ENCODE measurements at places on chromosomes 3 and 15. TPM values are rescaled to one million over a fixed set of nuclear protein-coding genes. Genes with fewer than 3 reads are reported as not detected.

The HAPLN3 gene
- 105 TPM for total RNA-seq

GRCh38 chr15:77598644-77599043 is 34.1 kb downstream of the LINGO1 start:
- no peaks in the 10 kb centered on the region for H3K4me1 ChIP-seq
- H3K36me3 ChIP-seq = no peaks in the 10 kb centered on the region
- no peak overlapping the region for H3K4me3 ChIP-seq
- no peak for DNase-seq
- no peak overlapping the region for H3K27ac ChIP-seq

DNA sequence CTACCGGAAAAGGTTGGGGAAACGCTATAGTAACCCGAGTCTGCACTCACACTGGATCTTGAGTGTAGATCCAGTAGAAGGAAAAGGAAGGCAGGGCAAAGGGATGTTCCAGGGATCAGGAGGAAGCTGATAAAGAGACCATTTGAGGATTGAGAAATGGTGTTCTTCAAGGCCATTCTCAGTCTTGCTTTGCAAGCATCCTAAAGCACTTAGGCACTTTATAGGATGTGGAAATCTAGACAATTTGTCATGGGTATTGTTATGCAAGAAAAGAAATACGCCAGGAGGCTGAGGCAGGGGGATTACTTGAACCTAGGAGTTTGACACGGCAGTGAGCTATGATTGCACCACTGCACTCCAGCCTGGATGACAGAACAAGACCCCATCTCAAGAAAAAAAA is 13.2 kb upstream of the SCAMP5 start:
- peaks cover 10% of the 10 kb centered on the region for H3K27me3 ChIP-seq
- DNase-seq = no peak
- no peak overlapping the region for H3K4me3 ChIP-seq
- no peaks in the 10 kb centered on the region for H3K36me3 ChIP-seq
- H3K27ac ChIP-seq = no peak overlapping the region
- H3K4me1 ChIP-seq = peaks cover 13% of the 10 kb centered on the region

DNA sequence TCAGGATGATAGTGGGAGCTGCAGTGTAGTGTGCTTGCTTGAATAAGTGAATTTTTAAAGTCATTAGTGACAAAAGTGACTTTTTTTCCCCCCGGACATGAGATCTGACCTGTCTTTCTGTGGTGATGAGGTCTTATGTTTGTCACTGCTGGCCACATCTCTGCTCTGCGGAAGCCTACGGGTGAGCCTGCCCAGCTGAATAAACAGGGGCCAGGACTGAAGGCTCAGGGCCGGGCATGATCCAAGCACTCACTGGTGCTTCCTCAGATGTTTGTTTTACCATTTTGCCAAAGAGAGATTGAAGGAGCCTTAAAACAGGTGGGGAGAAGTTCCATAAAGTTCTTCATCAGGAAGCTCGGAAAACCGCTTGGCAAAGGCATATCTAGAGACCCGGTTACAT is 35.0 kb downstream of the RPL39L start:
- H3K36me3 ChIP-seq = no peaks in the 10 kb centered on the region
- H3K4me3 ChIP-seq = no peak overlapping the region
- no peak for DNase-seq
- H3K27me3 ChIP-seq = no peaks in the 10 kb centered on the region
- H3K4me1 ChIP-seq = peaks cover 15% of the 10 kb centered on the region

DNA sequence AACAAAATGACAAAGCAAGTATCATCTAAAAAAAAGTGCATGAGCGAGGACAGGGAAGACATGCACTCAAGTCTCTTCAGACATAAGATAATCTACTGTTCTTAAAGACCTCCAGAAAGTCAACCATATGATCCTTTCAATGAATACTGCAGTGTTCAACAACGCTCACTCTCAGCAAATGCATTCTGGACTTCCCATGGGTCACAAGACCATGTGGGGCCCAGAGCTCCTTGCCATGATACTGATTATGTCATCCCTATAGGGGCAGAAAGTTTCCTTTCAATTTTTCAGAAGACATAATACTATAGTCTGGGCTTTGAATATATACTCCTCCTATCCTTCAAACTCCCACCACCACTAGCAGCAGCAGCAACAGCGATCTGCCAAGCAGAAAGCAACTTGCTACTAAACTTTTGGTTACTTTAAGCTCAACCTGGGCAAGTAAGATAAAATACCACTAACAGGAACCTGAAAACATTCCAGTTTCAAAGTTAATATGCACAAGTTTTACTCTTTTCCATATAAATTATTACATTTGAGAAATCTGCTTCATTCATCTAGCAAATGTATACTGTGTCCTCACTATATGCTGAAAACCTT is 143.5 kb downstream of the ADAM10 start:
- H3K4me1 ChIP-seq = peaks cover 14% of the 10 kb centered on the region
- peaks cover 26% of the 10 kb centered on the region for H3K36me3 ChIP-seq
- no peak overlapping the region for H3K4me3 ChIP-seq
- H3K27ac ChIP-seq = no peak overlapping the region
- H3K27me3 ChIP-seq = no peaks in the 10 kb centered on the region

DNA sequence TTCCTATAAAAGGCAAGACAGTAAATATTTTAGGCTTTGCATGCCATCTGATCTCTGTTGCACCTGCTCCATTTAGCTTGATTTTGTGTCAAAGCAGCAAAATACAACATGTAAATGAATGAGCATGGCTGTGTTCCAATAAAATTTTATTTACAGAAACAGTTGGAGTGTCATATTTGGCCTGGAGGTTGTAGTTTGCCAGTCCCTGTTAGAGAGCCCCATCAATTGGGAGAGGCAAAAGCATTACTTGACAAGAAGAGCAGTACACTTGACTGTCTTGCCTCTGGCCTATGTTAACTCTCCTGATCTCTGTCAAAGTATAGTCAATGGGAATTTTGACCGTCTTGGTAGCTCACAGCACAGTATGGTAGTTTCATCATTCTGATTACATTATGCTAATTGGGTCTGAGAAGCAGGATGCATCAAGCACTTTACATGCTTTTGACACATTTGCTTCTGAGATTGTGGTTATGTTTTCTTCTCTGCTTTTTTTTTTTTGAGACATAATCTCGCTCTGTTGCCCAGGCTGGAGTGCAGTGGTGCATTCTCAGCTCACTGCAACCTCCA is 35.4 kb downstream of the SLC28A2 start:
- DNase-seq = no peak
- H3K27me3 ChIP-seq = no peaks in the 10 kb centered on the region
- H3K36me3 ChIP-seq = no peaks in the 10 kb centered on the region
- H3K4me1 ChIP-seq = no peaks in the 10 kb centered on the region

The ZBED2 gene
- total RNA-seq = 397 TPM

The NCKIPSD gene
- 28.7 TPM for total RNA-seq

Data from activated naive CD4-positive, alpha-beta T cell treated with anti-CD3 and anti-CD28 coated beads for 36 hours (primary cell).